T follicular helper cell (primary cell): ENCODE measurements at places on chromosomes 13 and 19.
A peak's percentile ranks its signal among the peaks of the same experiment; 100 is the strongest.

- no peak for DNase-seq
Observed at GRCh38 chr13:40508127-40508526, 158.3 kb downstream of the FOXO1 start.

GRCh38 chr19:7395360-7396066 is 46.8 kb downstream of the ARHGEF18 start:
- no peak for DNase-seq

DNA sequence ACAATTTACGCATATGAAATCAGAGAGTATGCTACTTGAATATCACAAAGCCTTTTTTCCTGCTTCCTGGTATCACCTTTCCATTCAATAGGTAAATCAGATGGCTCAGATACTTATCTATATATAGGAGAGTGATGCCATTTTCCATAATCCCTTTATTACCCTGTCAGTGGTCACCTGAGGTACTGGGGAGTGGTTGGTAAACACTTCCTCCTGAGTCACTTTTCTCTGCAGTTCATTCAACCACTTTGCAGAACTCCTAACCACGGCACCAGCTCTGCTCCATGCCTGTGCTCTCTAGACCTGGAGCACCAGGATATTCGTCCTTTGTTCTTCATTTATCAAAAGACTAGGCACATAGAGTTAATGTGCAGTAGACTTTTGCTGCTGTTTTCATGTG is 748.5 kb upstream of the KLHL1 start:
- DNase-seq = no peak

- no peak for DNase-seq
Observed at GRCh38 chr13:27170516-27171243, 931 bp downstream of the USP12 start.

DNA sequence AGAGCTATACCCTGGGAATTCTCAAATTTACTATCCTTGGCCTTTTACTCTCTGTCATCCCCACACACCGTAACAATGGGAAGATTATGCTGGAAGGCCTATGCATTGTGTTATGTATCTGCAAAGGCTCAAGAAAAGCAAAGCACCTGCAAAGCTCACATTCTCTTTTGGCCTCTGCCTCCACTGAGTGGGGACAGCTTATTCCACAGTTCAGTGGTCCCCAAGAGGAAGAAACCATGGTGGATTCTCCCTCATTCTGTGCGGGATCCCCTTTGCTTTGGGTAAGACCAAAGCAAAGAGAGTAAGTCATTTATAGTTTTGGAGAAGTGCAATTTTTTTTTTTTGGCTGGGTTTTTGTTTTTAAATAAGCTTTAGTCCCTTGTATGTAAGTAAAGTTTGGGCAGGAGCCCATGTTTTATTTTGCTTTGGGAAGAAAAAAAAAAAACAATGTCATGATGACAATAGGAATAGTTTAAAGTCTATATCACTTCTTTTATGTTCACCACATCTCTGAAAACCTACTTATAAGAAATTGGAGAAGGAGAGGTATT is 530.6 kb downstream of the FGF9 start:
- DNase-seq = no peak

GRCh38 chr13:51000571-51001260 is 91.1 kb downstream of the RNASEH2B start:
- no peak for DNase-seq

DNA sequence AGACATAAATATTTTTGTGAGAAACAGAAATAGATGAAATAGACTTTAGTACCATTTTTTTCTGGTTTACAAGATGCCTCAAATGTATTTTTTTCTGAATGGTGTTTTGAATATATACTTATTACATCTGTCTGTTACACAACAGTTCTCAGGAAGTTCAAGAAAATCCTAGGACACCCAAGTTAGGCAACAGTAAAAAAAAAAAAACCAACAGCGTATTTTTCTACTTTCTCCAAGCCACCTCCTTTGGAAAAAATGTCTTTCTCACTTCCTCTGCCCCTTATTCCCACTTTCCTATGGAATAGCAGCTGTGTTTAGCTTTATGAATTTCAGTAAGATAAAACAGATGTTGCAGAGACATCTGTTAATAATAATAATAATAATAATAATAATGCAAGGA is 489.6 kb upstream of the KLF12 start:
- DNase-seq = no peak

- no peak for DNase-seq
Observed at GRCh38 chr19:39737351-39737750, 478 bp downstream of the CLC start.

DNA sequence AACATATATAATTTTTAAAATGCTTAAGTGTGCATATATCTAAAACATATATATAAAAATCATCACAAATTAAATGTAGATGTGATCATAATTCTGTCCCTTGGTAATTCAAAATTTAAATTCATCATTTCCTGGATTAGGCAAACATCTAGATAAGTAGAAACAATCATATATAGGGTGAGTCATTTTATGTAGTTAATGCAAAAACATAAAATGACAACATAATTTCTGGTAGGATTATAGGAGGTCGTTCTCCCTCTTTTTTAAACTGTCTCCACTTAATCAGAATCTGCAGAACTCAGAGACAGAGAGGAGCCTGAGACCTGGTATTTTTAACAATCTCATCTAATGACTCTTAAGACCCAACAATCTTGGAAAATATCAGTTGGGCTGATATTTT is 333.4 kb downstream of the KCTD12 start:
- DNase-seq = no peak

GRCh38 chr19:12872941-12873890 is 8.0 kb downstream of the DNASE2 start:
- DNase-seq = peak; percentile 43

GRCh38 chr13:80705371-80706163 is 364.6 kb upstream of the SPRY2 start:
- DNase-seq = no peak

DNA sequence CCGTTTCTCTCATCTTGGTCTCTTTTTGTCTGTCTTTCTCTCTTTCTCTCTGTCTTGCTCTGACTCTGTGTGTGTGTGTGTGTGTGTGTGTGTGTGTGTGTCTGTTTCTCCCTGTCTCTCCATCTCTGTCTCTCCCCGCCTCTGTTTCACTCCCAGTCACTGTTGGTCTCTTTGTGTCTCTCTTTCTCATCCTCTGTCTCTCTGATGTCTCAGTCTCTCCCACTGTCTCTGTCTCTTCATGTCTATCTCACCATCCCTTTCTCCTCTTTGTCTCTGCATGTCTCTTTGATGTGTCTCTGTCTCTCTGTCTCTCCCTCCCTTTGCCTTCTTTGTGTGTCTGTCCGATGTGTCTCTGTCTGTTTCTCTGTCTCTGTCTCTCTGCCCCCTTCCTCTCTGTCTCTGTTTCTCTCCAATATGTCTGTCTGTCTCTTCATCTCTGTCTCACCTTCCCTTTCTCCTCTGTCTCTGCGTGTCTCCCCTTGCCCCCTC is 2.5 kb downstream of the NFIC start:
- no peak for DNase-seq

- no peak for DNase-seq
Observed at GRCh38 chr19:18848878-18849661, 17.3 kb downstream of the UPF1 start.

GRCh38 chr19:57812226-57812625 is 2.5 kb downstream of the ZNF552 start:
- no peak for DNase-seq

DNA sequence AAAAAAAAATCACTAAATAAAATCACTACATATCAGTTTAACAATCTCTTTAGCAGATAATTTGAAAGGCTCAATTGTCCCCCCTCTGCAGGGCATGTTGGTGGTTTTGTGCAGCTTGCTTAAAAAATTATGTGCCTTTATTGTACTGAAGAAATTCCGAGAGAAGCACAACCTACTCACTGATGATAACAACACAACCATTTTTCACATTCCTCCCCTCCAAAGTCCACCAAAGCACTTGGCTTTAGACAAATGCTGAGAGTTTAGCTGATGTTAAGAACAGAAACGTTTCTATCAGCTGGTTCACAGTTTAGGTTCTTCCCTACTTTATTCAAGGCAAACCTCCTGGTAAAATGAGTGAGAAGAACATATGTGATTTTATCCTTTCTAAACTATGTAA is 923 bp downstream of the DOCK9 start:
- DNase-seq = no peak

DNA sequence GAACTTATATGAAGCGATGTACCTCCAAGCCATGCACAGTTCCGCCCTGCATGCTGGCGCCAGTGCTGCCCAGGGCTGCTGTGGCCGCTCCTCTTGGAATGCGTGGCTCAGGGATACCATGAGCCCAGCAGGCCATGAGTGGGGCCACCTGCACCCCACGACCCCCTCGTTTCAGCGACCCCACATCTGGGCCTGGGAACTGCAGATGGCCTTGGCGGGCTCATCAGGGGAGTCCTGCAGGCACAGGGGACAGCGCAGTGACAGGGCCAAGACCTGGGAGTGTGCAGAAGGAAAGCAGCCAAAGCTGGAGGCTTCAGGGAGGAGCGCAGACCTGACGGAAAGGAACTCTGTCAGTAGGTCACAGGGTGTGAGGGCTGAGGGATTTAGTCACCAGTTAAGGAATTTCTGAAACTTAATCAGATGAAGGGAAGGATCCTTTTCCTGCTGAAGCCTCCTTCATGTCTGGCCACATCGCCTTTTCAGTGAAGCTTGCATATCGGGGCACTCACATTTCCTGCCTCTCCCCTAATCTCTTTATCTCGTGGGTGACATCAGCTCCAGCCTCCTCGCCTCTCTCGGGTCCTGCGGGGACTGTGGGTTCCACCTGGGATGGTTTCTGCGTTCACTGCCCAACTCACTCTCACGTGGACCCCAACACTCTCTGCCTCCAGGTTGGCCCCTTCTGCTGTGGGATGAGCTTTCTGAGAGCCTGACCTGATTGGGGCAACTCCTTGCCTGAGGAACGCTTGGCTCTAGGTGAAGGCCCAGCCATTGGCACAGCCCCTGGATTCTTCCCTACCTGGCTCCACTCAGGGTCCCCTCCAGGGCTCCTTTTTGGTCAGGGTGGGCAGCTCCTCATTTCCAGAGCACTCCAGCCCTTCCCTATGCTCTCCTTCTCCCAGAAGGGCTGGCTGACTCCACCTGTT is 123.5 kb downstream of the CRYL1 start:
- DNase-seq = no peak

DNA sequence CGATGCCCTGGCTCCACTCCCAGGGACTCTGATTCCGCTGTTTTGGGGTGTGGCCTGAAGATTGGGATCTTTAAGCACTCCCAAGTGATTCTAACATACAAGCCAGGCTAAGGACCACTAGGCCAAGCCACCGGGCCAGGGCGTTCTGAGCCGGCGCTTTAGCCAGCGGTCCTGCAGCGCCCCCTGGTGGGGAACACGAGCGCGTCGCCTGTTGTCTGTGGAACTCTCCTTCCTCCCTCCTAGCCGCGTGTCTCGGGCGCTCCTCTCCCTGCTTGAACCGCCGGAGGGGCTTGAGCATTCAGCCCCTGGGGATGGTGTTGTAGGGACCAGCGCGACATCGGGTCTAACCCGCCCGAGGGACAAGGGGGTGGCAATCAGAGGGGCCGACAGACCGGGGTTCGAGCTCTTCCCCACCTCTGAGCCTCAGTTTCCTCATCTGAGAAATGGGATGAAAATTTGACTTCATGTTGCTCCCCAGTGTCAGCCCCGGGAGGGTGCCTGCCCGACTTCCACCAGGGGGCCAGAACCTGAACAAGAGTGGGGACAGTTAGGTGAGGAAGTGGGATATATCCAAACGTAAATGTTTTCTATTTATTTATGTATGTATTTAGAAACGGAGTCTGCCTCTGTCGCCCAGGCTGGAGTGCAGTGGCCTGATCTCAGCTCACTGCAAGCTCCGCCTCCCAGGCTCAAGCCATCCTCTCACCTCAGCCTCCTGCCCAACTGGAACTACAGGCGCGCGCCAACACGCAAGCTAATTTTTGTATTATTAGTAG is 18.0 kb upstream of the PNMA8B start:
- DNase-seq = peak; percentile 66

DNA sequence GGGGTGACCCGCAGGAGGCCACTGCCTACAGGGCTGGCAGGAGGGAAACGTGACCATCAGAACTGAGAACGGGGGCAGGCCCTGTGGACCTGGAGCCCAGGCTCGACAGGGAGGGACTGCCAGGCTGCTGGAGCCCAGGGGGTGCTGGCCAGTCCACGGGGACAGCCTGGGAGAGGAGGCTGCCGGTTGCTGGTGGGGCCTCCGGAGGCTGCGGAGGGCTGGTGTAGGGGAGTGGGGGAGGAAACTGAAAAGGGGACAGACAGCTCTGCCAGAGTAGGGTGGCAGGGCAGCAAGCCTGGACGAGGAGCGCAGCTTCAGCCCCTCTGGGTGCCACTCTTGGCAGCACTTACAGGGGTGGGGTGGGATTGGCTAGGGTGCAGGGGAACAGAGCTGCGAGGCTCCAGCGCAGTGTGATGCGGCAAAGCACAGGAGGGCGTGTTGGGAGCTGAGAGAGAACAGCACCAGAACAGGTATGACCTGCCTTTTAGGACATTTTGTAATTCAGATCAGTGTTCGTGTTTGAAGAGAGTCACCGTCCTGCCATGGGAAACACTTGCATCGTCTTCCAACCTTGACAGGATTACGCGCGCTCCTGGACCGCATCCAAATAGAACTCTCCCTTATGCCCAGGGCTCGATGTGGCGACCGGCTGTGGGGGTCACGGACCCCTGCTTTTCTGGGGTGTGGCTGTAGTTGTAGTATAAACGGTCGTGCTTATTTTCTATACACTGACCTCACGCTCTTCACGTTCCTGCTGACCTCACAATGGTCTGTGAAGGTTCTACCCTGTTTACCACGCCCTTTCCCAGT is 19.9 kb upstream of the ARHGEF7 start:
- DNase-seq = no peak
